ENCODE measurements at places on chromosomes 4 and X.

- no peak for DNase-seq
Observed at GRCh38 chr4:145808848-145809512, 129.0 kb downstream of the C4orf51 start.

DNA sequence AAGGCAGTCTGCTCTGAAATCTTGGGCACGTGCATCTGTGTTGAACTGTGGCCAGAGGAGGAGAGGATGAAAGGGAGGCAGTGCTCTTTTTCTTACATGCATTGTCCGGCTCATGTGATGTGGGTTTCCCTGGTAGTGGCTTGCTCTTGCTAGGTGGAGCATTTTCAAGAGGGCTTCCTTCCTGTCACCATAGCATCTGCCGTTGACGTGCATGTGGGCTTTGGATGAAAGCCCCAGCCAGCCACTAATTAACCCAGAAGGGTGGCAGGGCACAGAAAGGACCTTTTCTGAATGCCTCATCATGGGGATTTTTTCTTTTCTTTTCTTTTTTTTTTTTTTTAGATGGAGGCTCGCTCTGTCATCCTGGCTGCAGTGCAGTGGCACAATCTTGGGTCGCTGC is 121.3 kb downstream of the GPR143 start:
- peak; percentile 48 for DNase-seq

- no peak for DNase-seq
Observed at GRCh38 chr4:94665500-94666404, 92.0 kb upstream of the BMPR1B start.

GRCh38 chr4:61723492-61723891 is 523.4 kb downstream of the ADGRL3 start:
- DNase-seq, result no peak
